ENCODE measurements at places on chromosomes 12 and 14.

DNA sequence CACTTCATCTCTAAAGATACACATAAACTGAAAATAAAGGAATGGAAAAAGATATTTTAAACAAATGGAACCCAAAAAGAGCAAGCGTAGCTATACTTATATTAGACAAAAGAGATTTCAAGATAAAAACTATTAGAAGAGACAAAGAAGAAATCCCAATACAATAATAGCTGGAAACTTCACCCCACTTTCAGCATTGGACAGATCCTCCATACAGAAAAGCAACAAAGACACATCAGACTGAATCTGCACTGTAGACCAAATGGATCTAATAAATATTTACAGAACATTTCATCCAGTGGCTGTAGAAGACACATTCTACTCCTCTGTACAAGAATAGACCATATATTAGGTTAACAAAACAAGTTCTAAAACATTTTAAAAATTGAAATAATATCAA lies 117.6 kb upstream of the PDE3A start:
- no peak for DNase-seq

DNA sequence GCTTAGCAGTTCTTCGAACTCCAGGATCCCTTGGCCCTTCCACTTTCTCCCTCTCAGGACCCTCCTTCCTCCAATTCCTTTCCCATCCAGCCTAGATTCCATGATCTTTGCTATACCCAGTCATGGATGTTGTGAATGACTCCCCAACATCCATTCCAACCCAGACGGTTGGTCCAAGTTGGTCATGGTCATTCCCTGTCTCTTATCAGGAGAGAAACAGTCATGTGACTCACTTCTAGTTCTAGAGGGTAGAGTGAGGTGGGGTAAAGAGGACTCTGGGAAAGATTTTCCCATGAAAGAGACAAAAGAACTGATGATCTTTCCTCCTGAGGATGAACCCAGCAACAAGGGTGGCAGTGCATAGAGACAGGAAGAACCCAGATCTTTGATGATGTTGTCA lies 9.2 kb upstream of the P2RX7 start:
- DNase-seq: no peak

- DNase-seq: no peak
These were observed 81.3 kb downstream of the MED13L start for GRCh38 chr12:116196226-116196625.

DNA sequence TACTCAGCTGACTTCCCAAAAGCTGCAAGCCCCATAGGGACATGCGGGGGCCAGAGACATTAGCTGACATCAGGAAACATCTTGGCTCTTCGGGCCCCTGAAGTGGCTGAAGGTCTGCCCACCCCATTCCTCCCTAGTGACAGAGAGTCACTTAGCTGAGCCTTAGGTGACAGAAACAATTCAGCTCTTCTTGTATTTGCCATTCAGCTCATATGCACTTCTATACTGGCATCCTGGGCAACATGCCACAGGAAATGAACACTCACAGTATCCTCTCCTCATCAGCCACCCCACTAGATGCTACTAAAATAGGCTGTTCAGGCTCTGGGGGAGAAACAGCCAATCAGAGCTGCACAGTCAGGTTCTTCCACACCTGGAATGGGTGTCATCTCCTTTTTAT lies 3.4 kb downstream of the DCTN2 start:
- no peak for DNase-seq

GRCh38 chr14:34059925-34060650 lies 109.2 kb upstream of the EGLN3 start:
- DNase-seq: no peak

GRCh38 chr12:63090716-63091115 lies 60.3 kb downstream of the AVPR1A start:
- DNase-seq: no peak

DNA sequence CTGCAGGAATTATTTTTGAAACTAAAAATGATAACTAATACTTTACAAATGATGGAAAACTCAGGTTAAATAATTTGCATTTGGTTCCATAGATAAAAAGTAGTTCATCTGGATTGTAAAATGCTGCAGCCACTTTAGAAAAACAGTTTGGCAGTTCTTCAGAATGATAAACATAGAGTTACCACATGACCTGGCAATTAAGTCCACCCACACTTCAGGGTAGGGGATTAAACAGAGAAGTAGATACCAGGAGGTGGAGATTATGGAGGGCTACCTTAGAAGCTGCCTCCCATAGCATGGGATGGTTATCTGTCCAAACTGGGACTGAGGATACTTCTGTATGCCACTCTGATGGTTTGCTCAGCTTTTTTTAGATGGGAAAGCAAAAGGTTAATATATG lies 22.2 kb downstream of the ARF6 start:
- no peak for DNase-seq

Measured in HFF-Myc (cell line).